ENCODE measurements at places on chromosomes 6 and 20.

GRCh38 chr6:14873101-14873500 lies 372.8 kb upstream of the JARID2 start:
- DNase-seq, result no peak

- no peak for DNase-seq
These were observed 932.9 kb downstream of the QKI start for GRCh38 chr6:164347455-164347854.

- DNase-seq, result no peak
These were observed 303.0 kb upstream of the GJE1 start for GRCh38 chr6:141829566-141830360.

GRCh38 chr6:55925292-55925691 lies 49.9 kb upstream of the BMP5 start:
- DNase-seq, result peak; percentile 54

DNA sequence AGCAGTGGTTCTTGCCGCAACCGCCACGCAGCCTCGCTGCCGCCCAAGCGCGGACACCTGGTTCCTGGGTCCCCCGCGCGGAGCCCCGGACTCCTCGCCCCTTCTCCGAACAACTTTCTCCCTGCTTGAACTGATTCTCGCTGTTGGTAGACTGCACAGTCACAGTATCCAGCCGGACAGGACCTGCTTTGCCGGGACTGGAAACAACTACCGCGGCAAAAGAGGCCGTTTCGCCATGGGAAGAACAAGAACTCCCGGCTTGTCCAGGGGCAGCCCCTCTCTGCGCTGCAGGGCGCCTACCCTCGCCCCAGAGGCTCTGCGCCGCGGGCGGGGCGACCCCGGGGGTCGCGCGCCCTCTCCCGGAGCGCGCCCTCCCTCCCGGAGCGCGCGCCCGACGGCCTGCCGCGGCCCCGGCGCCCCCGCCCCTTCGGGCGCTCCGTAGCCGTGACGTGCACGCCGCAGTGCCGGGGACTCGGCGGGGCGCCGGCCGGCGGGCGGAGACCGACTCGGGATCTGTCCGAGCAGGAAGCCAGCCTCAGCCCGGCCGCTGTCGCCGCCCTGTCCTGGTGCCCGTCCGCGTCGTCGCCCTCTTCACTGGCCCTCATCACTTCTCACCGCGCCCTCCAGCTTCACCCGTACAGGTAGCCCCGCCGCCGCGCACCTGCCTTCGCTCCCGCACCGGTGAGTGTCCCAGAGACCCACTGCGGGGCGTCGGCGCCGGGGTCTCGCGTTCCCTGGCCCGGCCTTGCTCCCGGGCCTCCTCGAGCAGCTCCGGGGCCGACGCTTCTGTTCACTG lies at the start of gene MYO6:
Gene MYO6, plus strand, starts transcription at position 497 of the 796 bp plus-strand sequence. CDS start 68,309 bp downstream, outside the sequence.
- peak; percentile 78 for DNase-seq

- no peak for DNase-seq
These were observed 112.1 kb downstream of the EPM2A start for GRCh38 chr6:145623231-145623630.

DNA sequence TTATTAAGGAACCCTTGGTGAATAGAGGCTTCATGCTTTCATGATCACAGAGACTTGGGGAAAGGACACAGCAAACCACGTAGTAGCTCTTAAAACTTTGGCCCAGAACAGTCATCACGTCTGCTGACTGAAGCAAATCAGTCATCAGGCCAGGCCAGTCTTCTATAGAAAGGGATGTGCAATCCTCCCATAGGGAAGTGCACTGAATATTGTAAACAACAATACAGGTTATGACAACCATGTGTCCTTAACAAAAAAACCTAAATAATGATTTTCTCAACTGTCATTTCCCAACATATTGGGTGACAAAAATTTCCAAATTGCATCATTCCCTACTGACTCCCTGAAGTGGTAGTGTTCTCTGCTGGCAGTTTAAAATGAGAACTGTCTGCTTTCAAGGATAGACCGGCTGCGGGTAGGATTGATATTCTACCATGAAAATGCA lies 388.2 kb upstream of the CITED2 start:
- DNase-seq, result no peak

DNA sequence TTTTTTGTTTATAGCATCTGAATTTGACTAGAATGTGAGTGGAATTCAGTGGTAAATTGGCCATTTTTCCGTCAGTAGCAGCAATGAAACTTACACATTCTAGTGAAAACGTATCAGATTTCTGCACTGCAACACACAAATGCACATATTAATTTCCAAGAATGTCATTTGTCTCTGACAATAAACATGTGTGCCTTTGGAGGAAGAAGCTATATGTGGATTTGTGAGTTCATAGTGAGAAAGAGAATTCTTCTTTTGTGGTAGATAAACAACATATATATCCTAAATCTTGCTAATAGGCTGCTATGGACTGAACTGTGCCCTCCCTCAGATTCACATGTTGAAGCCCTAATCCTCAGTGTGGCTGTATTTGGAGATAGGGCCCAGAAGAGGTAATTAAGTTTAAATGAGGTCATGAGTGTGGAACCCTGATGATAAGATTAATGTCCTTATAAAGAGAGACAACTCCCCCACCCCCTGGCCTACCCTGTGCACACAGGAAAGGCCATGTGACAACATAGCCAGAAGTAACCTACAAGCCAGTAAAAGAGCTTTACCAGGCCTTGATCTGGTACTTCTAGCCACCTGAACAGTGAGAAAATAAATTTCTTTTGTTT lies 200.2 kb upstream of the EYA4 start:
- DNase-seq, result no peak
